Left cardiac atrium (tissue), 4 donors: ENCODE measurements at places on chromosomes 6 and 20. TPM values are rescaled to one million over a fixed set of nuclear protein-coding genes. Genes with fewer than 3 reads are reported as not detected.

The ACTR5 gene
- total RNA-seq, result 3.6 TPM

The HLA-DQB2 gene
- total RNA-seq, result 4.1 TPM

The SLC17A3 gene
- total RNA-seq, result not detected

The MYL9 gene
- 1,946 TPM for total RNA-seq

The PPARD gene
- total RNA-seq, result 14.1 TPM

The DLK2 gene
- total RNA-seq, result 0.68 TPM

The MTFR2 gene
- total RNA-seq, result 0.31 TPM

The ARMC2 gene
- 8.0 TPM for total RNA-seq

The LY6G6F gene
- not detected for total RNA-seq

The SNX9 gene
- total RNA-seq, result 39.9 TPM

The PAK5 gene
- total RNA-seq, result not detected

The BANF2 gene
- total RNA-seq, result not detected

The TBX18 gene
- 10.1 TPM for total RNA-seq

The TSBP1 gene
- total RNA-seq, result not detected

The NR2E1 gene
- total RNA-seq, result not detected
